ENCODE measurements at places on chromosomes 16 and 17.

GRCh38 chr16:90053902-90054500, 23.1 kb downstream of the PRDM7 start:
- DNase-seq, result no peak

GRCh38 chr16:86846136-86846535, 267.8 kb downstream of the FOXL1 start:
- DNase-seq, result no peak

DNA sequence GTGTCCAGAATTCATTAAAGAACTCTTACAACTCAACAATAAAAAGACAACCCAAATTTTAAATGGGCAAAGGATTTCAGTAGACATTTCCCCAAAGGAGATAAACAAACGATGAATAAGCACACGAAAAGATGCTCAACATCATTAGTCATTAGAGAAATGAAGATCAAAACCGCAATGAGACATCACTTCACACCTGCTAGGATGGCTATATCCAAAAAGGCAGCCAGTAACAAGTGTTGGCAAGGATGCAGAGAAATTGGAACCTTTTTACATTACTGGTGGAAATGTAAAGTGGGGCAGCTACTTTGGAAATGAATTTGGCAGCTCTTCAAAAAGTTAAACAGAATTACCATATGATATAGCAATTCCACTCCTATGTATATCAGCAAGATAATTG, 42.0 kb downstream of the PITPNM3 start:
- no peak for DNase-seq

DNA sequence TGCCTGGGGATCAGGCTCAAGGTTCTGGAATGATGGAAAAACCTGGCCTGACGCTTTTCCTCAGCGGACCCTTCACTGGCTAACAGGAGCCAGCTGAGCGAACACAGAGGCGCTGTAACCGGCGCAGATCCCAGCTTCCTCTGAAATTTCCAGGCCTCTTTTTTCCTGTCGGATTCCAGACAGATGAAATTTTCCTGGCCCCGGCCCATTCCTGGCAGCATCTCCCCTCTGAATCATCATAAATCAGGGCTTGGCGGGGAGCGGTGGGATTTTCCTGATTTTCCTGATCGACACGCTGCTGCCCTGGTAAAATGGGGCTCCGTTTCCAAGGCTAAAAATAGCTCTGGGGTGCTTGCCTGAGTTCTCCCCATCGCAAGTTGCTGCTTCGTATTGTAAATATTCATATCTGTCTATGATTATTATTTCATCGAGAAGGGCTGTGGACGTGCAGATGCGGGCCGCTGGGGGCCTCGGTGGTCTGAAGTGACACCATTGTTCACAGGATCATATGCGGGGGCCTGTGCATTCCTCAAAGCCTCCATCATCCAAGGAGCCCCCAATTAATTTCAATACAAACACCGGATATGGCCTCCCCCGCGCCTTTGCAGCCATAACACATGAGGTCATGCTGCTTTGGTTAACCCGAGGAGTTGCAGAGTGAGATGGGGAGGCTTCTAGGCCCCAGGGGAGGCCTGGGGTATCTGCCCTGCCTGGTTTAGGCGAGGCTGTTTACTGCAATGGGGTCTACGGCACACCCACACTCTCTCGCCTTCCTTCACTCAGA, 45.8 kb upstream of the ETV4 start:
- no peak for DNase-seq

DNA sequence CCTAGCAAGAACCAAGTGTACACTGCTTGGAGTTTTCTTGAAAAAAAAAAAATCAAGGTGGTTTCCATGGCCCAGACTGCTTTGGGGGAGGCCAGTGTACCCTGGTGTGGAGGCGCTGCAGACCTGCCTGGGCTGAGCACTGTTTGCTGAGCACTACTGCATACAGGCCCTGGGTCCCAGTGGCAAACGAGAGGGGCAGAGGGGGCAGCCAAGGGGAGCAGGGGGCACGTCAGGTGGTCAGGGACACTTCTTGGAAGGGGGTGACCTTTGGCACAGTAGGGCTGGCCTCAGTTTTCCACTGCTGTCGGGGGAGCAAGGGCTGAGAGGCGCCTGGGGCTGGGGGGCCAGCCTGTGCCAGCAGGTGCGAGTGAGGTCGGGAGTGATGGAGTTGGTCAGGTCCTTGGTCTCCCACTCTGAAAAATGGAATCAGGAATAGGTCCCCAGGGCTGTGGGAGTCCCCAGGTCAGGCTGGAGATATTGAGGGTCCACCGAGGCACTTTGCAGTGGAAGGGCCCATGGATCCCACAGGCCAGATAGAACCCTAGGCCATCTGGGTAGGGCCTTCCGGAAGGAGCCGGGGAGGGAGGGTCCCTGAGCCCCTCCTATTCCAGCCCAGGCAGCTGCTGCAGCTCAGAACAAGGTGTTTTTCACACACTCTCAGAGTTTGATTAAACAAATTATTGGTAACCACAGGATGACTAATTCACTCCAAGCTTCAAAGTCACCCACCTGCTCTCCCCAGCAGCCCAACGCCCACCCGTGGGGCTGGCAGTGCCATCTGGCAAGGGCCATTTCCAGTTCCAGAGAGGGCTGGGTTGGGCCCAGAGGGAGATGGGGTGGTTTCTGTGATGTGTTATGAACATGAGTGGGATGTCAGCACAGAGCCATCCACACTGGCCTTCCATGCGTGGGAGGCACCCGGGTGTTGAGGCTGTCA, 3.5 kb downstream of the ZFPM1 start:
- peak; percentile 58 for DNase-seq

DNA sequence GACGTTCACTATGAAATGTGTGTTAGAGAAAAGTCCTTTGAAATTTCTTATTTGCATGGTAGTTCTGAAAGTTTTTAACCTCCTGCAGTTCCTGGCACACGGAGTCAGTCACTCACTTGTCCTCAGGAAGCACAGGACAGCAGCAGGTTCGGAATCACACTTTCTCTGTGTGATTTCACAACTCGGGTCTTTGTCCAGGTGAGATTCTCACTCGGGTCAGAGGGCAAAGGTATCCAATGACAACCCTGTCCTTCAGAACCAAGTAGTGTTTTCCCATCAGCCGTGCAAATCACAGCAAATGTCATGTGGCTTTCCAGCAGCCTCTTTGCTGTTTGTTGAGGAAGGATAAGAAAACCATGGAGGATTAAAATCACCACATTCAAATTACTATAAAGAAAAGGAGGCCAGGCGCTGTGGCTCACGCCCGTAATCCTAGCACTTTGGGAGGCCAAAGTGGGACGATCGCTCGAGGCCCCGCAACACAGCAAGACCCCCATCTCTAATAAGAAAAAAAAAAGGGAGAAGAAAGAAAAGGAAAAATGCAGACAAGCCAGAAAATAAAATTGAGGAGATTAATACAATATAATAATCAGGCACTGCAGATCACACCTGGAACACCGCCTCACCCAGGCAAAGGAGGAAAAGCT, 22.0 kb downstream of the ADCY9 start:
- DNase-seq, result no peak

- DNase-seq, result peak; percentile 49
These were observed 74.0 kb downstream of the TANC2 start for GRCh38 chr17:63039899-63040602.

- DNase-seq, result no peak
These were observed 2.1 kb downstream of the FOXF1 start for GRCh38 chr16:86512301-86512859.

DNA sequence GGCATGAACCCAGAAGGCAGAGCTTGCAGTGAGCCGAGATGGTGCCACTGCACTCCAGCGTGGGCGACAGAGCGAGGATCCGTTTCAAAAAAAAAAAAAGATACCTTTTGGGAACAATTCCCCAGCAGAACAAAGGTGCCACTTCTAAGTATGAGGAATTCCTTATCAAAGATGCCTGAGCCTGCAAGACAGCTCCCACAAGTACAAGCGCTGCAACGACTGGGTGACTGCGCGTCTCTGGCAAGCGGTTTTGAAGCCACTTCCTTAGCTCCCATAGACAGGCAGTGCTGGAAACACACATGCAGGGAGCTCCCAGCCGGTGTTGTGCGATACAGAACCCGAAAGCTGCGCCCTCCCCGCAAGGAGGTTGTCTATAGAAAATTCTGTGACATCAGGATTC, 60.5 kb downstream of the ADCY9 start:
- no peak for DNase-seq

All from NAMALWA (cell line).